Aorta (tissue), 5 donors: ENCODE measurements at places on chromosomes 3 and 15.
A peak's percentile ranks its signal among the peaks of the same experiment; 100 is the strongest.

- DNase-seq = no peak
These were observed 63.7 kb downstream of the ATP8B4 start for GRCh38 chr15:50055332-50055731.

GRCh38 chr3:12049675-12050074 lies 45.5 kb downstream of the SYN2 start:
- DNase-seq = no peak

- no peak for DNase-seq
These were observed 2.1 kb downstream of the AMIGO3 start for GRCh38 chr3:49717211-49717958.

DNA sequence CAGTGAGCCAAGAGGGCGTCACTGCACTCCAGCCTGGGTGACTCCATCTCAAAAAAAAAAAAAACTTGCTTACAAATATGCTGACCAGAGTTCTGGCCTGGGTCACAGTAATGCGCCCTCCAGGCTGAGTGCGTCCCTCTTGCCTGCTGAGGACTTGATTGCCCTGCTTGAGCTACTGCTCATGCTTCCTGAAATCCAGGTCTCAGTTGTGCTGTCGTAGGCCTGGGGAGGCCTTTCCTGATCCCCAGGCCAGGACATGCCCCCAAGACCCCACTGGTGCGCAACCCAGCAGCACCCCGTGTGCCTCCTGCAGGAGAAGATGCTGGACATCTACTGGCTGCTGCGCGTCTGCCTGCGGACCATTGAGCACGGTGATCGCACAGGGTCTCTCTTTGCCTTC lies 7.3 kb downstream of the AMIGO3 start:
- peak; percentile 21 for DNase-seq

DNA sequence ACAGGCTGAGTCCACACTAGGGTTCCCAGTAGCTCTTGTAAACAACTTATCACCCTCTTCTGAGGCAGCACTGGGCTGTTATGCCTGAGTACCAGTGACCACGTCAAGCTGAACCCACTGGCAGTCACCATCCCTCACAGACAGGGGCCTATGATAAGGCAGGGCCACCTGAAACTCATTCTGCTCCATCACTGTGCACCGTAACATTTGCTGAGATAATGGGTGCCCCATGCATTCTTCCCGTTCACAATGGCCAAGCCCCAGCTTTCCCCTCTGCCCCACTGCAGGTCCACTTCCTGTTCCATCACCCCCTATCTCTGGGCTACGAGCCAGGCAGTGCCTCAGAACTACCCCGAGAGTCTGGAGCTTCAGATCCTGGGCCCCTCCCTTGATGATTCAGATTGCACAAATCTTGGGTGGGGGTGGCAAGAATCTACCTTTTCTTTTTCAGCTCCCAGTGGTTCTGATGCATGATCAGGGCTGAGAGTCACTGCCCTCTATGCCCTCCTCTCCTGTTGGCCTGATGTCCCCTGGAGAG lies 158.0 kb downstream of the RAB11A start:
- DNase-seq = no peak

DNA sequence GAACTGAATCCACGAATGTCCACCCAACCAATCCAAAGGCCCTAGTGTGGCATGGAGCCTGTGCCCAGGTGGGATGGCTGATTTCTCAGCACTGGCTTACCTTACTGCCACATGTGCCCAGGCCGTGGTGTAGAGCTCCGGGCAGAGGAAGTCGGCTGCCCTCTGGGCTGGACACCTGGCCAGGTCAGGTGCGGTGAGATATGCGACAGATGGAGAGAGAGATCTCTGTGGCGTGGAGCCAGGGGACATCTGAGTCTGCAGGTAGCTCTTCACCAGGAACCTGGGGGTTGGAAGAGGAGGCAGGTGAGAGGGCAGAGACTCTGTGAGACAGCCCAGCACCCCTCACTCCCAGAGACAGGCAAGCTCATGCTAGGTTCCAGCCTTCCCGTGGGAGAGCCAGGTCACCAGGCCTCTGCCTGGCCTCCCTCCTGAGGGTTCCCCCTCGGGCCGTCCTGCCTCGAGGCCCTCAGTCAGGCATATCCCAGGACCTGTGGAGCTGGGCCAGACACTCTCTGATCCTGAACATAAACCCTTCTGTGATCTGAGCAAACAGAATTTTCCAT lies 12.6 kb downstream of the ACOX2 start:
- DNase-seq = no peak

- no peak for DNase-seq
These were observed 58.8 kb downstream of the SLC6A6 start for GRCh38 chr3:14461006-14461747.

- DNase-seq = no peak
These were observed 80.6 kb upstream of the BHLHE40 start for GRCh38 chr3:4898454-4899313.

DNA sequence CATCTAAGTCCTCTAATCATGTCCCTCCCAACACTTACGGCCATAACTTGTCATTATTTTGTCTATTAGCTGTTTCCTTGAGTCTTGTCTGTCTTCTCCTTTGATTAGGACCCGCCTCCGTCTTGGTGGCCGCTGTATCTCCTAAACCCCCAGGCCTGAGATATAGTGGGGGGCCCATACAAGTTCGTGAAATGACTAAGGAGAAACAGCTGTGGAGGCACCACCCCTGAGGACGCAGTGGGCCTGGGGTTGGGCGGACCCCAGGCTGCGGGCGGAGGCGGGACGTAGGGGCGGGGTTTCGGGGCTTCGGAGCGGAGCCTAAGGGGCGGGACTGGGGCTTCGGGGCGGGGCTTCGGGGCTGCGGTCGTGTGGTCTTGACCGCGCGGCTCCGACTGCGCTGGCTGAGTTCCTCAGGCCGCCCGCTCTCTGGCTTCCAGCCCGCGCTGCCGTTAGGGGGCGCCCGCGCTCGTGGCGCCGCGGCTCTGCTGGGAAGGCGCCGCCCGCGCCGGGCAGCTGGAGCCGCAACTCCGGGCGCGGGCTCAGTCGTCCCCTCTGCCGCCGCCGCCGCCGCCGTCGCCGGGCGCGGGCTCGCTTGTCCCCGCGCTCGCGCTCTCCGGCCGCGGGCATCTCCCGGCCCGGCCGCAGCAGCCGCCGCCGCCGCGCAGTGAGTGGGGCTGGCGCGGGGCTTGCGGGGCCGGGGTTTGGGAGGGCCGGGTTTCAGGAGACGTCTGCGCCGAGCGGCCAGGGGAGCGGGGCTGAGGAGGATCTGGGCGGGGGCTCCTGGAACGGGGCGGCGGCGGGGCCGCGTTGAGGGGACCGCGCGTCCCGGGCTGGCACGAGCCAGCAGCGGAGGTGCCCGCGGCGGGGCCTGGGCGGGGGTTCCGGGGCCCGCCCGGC lies at the start of gene KCTD6:
TSS of gene KCTD6 (plus strand) at position 591 of the 897 bp plus-strand sequence. CDS start 6,660 bp downstream, outside the sequence.
- peak; percentile 96 for DNase-seq

DNA sequence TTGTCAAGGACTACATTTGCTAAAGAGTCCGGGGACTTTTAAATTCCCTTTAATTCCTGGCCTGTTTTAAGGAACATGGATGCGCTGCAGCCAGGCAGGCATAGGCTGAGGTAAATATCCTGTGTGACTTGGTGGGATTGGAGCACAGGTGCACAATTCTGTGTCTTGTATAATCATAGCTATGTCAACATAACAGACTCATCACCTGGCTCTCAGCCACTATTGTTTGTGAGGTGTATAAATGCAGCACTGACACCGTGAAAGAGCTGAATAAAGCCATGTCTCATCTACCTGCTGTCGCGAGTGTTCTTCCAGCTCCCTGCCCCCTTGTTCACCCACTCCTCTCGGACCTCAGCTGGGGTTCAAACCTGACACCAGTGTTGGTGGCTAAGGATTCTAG lies 109.7 kb downstream of the MFSD1 start:
- no peak for DNase-seq

DNA sequence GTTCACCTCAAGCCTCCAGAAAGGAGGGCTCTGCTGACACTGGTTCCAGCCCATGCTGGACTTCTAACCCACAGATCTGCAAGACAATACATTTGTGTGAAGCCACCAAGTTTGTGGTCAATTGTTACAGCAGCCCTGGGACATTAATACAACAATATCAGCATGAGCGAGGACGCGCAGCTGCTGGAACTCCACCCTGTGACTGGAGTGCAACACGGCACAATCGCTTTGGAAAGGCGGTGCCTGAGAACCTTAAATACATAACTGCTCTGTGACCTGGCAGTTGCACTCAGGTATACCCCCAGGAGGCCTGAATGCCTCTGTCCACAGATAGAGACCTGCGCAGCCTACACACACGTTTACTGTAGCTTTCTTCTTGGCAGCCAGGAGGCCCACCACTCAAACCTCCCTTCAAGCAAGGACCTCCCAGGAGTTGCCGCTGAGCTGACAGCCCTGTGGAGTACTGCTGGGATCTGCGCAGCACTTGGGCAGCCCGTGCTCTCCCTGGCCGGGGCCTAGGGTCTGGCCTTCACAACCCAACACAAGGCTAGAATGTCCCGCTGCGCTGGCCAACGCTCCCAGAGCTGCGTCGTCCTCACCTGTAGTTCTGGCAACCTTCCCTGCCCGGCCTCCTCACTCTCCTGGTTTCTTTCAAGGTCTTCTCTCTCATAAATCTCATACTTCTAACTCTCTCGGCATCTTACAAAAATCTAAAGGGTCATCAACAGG lies 8.3 kb downstream of the MRPS25 start:
- no peak for DNase-seq

DNA sequence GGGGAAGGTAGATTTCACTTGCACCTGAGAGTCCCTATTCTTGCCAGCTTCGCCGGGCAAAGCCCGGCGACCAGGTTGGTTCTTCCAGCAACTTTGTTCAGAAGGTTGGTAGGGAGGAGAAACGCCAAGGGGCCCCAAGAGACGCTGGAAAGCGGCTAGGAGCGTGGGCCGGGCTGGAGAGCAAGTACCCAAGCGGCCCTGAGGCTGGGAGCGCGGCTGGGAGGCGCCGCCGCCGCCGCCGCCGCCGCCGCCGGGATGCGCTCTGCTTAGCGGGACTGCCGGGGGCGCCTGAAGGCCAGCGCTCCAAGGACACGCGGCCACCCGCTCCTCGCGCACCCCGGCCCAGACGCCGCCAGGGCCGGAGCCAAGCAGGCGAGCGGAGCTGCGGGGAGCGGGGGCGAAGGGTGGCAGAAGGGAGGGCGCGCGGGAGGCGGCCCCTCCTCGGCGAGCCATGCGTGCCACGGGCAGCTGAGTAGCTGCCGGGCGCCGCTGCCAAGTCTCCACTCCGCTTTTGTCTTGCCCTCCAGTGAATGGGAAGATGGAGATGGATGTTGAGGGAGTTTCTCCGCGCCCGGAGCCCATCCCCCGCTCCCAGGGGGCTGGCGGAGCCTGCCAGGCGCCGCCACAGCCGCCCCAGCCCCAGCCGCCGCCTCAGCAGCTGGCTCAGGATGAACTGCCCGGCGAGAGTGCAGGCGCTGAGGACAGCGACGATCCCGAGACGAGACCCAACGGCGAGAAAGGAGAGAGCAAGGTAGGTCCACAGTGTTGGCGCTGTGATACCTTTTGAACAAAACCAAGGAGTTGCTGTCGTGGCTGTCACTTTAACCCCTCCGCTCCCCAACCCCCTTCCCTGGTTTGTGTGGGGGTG lies 227.4 kb upstream of the AZI2 start:
- peak; percentile 84 for DNase-seq

- no peak for DNase-seq
These were observed 78.6 kb downstream of the MAGI1 start for GRCh38 chr3:65960087-65960486.

DNA sequence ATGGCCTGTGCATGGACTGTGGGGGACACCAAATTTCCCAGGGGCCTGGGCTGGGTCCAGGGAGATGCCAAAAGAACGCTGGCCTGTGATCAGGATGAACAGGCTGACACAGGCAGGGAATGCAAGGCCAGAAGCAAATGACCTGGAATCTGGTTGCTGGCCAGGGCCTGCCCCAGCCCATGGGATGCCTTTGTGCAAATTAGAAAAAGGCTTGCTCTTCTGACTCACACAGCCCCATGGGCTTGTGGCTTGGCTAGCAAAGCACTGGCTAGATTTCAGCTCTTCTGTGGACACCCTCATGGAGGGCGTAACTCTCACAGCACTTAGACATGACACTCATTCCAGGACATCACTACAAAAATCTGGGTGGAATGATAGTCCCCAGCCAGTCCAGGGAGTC lies 356.0 kb downstream of the SHQ1 start:
- peak; percentile 76 for DNase-seq

DNA sequence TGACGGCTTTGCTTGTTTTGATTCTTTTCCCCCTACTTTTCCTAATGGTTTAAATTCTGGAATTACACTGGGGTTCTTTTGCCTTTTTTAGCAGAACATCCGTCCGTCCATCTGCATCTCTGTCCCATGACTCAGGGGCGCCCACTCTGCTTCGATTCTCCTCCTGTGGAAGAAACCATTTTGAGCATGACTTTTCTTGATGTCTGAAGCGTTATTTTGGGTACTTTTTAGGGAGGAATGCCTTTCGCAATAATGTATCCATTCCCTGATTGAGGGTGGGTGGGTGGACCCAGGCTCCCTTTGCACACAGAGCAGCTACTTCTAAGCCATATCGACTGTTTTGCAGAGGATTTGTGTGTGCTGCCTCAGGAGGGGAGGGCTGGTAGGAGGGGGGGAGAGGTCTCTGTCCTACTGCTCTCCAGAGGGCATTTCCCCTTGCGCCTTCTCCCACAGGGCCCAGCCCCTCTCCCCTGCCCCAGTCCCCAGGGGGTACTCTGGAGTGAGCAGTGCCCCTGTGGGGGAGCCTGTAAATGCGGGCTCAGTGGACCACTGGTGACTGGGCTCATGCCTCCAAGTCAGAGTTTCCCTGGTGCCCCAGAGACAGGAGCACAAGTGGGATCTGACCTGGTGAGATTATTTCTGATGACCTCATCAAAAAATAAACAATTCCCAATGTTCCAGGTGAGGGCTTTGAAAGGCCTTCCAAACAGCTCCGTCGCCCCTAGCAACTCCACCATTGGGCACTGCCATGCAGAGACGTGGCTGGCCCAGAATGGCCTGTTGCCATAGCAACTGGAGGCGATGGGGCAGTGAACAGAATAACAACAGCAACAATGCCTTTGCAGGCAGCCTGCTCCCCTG lies 19.5 kb upstream of the BSN start:
- DNase-seq = peak; percentile 57

DNA sequence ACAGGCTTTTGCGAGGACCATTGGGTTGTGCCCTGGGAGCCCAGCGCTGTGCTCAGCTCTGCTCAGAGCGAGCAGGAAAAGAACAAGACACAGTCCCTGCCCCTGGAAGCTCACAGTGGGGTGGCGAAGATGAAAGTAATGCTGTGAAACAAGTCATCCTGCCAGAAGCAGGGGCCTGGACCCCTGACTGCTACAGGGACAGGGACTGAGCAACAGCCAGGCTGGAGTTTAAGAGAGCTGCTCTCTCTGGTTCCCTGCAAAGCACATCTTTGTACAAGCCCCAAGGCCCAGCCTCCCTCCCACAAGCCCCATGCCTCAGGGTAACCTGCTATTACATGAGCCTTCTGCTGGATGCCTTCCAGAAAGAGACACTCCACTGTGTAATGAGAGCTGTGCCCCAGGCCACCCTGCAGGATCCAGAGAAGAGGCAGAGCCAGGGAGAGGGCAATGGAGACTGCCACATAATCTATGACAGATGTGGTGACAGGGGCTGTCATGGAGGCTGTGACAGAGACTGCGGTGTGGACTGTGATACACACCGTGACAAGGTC lies 7.1 kb upstream of the HCN4 start:
- DNase-seq = no peak

DNA sequence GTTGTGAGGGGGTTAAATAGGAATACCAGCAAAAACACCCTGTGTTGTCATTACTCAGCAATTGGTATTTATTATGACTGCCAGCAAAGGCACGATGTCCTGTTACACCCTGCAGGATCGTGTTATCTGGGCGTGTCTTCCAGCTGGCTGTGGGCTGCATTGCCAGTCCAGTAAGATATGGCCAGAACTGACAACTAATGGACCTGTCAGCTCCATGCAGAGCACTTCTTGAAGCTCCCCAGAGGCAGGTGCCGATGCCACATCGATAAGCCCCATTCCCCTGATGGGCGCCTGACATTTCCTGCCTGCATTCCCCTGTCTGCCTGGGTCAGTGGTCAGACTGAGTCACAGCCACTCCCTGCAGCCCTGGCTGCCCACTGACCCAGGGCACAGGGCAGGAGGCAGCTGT lies 79.7 kb upstream of the RASGRF1 start:
- no peak for DNase-seq
